ENCODE measurements at places on chromosomes 2 and 18. TPM values are rescaled to one million over a fixed set of nuclear protein-coding genes. Genes with fewer than 3 reads are reported as not detected.

HOXD12 gene
- total RNA-seq: not detected

CENPA gene
- 5.5 TPM for total RNA-seq

SLC39A6 gene
- total RNA-seq: 121 TPM

C2orf66 gene
- 1.9 TPM for total RNA-seq

FAM110C gene
- total RNA-seq: 3.8 TPM

IL36G gene
- total RNA-seq: not detected

MC2R gene
- not detected for total RNA-seq

RNF125 gene
- total RNA-seq: 4.1 TPM

CXCR4 gene
- total RNA-seq: 52.3 TPM

ARHGAP15 gene
- 53.1 TPM for total RNA-seq

IL1F10 gene
- not detected for total RNA-seq

KIAA2012 gene
- total RNA-seq: 5.7 TPM

RNU2-63P gene
- total RNA-seq: not detected

CCBE1 gene
- 0.99 TPM for total RNA-seq

CIB4 gene
- total RNA-seq: 0.50 TPM

ALPI gene
- total RNA-seq: 0.20 TPM

RND3 gene
- total RNA-seq: 62.7 TPM

TANC1 gene
- 26.7 TPM for total RNA-seq

PTPRM gene
- total RNA-seq: 160 TPM

ANKAR gene
- total RNA-seq: 41.7 TPM

NDC80 gene
- total RNA-seq: 13.6 TPM

RBKS gene
- total RNA-seq: 3.8 TPM
